ENCODE measurements at places on chromosomes 7 and 10.

- H3K36me3 ChIP-seq = no peaks in the 10 kb centered on the region
- no peaks in the 10 kb centered on the region for H3K27me3 ChIP-seq
Measured at GRCh38 chr7:13748998-13749397, 240.5 kb downstream of the ETV1 start.

DNA sequence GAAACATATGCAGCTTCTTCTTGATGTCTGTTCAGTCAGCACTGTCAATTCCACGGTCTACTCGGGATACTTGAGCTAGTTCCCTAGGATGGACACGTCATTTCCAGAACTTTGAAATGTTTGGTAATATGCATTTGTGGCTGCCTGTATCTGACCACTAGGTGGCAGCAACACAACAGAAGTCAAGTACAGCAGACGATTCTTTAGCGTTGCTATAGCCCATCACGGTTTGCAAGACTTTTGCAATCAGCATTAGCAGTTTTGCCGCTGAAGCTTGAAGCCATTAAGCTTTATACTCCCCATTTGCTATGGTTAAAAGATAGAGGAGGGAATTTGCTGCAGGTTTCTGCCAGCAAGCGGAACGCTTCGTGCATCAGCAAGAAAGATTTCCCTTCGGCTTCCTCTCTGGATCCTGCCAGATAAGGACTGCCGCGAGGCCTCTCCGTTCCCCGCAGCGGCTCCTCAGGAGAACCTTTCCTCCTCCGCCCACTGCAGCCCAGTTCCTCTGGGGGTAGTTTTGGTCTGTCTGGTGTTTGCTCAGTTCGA, 63.5 kb downstream of the ABCC2 start:
- peak; percentile 69 for DNase-seq
- H3K4me1 ChIP-seq = peaks cover 2% of the 10 kb centered on the region
- peak overlapping the region; percentile 60 for H3K4me3 ChIP-seq
- no peaks in the 10 kb centered on the region for H3K36me3 ChIP-seq
- no peaks in the 10 kb centered on the region for H3K27me3 ChIP-seq
- no peak overlapping the region for H3K27ac ChIP-seq

DNA sequence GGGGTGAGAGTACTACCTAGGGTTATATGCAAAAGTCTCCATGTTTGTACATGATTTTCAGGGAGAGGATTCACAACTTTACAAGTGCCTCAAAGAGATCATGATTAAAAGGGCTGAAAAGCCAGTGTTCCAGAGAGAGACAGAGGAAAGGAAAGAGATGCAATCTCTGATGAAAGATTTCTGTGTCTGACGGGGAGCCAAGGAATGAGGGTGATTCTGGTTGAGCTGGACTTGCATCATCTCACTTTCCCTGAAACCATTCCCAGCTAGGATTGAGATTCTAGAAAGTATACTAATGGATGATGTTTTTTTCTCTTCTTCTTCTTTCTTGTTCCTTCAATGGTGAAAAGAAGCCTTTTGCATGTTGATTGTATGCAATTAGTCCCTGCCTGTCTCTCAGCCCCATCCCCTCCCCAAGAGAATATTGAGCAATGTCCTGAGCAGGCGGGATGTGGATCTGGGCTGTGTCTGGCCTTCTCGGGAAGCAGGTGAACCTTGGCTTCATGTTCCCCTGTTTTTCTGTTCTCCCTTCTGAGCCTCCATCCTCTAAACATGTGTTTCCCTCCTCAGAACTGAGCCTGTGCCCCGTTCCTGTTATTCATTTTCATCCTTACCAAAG, 186.1 kb downstream of the ZNF365 start:
- H3K4me3 ChIP-seq = no peak overlapping the region
- H3K27ac ChIP-seq = peak overlapping the region; percentile 6
- no peaks in the 10 kb centered on the region for H3K36me3 ChIP-seq

GRCh38 chr10:17737027-17737965, 14.7 kb upstream of the TMEM236 start:
- no peak overlapping the region for H3K4me3 ChIP-seq
- no peaks in the 10 kb centered on the region for H3K27me3 ChIP-seq
- DNase-seq = no peak

- H3K36me3 ChIP-seq = no peaks in the 10 kb centered on the region
- H3K4me1 ChIP-seq = peaks cover 20% of the 10 kb centered on the region
- DNase-seq = no peak
- no peak overlapping the region for H3K4me3 ChIP-seq
Measured at GRCh38 chr10:116470768-116471415, 43.2 kb downstream of the PNLIPRP3 start.

- peaks cover 7% of the 10 kb centered on the region for H3K4me1 ChIP-seq
- peaks cover 52% of the 10 kb centered on the region for H3K27me3 ChIP-seq
- H3K4me3 ChIP-seq = no peak overlapping the region
- no peaks in the 10 kb centered on the region for H3K36me3 ChIP-seq
- no peak for DNase-seq
- no peak overlapping the region for H3K27ac ChIP-seq
Measured at GRCh38 chr10:75880031-75880775, 448.8 kb downstream of the LRMDA start.

DNA sequence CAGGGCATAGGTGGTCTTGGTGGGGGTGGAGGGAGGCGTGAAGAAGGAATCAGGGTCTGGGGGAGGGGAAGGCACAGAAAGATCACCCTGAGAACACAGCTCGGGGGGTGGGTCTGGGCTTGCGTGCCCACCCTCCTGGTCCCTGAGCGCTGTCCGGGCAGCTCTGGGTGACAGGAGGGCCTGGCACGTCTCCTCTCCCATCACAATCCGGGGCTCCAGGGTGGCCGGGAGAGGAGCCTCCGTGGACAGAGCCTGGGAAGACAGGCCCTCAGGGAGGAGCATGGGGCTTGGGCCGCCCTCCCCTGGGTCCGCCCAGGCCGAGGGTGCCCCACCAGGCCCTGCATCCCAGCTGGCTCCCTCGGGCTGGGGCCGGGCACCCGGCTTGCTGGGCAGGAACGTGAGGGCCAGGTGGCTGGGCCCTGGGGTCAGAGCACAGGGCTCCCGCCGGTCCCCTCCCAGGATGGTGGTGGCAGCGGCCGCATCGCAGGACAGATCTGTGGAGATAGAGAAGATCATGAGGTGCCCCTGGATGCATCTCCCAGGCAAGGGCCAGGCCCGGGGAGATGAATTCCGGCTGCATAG, 3.1 kb downstream of the NACAD start:
- H3K4me3 ChIP-seq = no peak overlapping the region
- no peaks in the 10 kb centered on the region for H3K36me3 ChIP-seq
- peak overlapping the region; percentile 21 for H3K27ac ChIP-seq
- DNase-seq = no peak

DNA sequence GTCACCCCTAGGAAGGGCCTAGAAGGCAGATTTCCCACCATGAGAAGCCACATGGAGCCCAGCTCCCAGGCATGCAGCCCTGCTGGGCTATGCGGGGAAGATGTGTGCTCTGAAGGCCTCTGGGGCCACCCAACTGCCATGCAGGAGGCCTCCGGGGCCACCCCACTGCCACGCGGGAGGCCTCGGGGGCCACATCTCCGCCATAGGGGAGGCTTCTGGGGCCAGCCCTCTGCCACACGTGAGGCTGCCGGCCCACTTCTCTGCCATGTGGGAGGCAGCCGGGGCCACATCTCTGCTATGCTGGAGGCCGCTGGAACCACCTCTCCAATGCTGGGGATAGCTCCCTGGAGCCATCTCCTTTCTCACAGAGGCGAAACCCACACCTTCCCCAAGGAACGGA, 451.8 kb downstream of the DNAJB6 start:
- peaks cover 7% of the 10 kb centered on the region for H3K27me3 ChIP-seq
- DNase-seq = no peak
- no peaks in the 10 kb centered on the region for H3K4me1 ChIP-seq
- no peak overlapping the region for H3K4me3 ChIP-seq
- H3K36me3 ChIP-seq = no peaks in the 10 kb centered on the region

GRCh38 chr10:63373176-63373575, 92.6 kb downstream of the JMJD1C start:
- no peak for DNase-seq
- H3K36me3 ChIP-seq = peaks cover 9% of the 10 kb centered on the region
- H3K27me3 ChIP-seq = no peaks in the 10 kb centered on the region
- no peak overlapping the region for H3K27ac ChIP-seq

GRCh38 chr7:16365952-16366351, 55.4 kb downstream of the CRPPA start:
- no peaks in the 10 kb centered on the region for H3K36me3 ChIP-seq
- no peaks in the 10 kb centered on the region for H3K27me3 ChIP-seq
- H3K4me3 ChIP-seq = no peak overlapping the region
- H3K27ac ChIP-seq = no peak overlapping the region
- H3K4me1 ChIP-seq = peaks cover 40% of the 10 kb centered on the region
- DNase-seq = no peak

- no peak overlapping the region for H3K4me3 ChIP-seq
- no peak overlapping the region for H3K27ac ChIP-seq
- H3K27me3 ChIP-seq = no peaks in the 10 kb centered on the region
- H3K4me1 ChIP-seq = peaks cover 25% of the 10 kb centered on the region
- DNase-seq = no peak
- H3K36me3 ChIP-seq = no peaks in the 10 kb centered on the region
Measured at GRCh38 chr10:77308084-77308732, 329.4 kb downstream of the KCNMA1 start.

DNA sequence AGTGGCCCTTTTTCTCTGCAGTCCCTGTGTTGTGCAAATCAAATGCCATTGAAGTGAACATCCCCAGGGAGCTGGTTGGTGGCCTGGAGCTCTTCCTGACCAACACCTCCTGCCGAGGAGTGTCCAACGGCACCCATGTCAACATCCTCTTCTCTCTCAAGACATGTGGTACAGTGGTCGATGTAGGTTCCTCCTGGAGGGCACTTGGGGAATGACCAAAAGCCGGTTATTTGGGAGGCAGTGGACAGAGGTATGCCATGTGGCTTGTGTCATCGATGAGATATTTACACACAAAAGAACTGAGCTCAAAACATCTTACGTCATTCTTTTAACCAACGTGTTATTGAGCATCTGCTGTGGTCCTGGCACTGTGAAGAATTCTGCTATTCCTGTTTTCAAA, 19.7 kb downstream of the OIT3 start:
- H3K4me3 ChIP-seq = no peak overlapping the region
- no peaks in the 10 kb centered on the region for H3K4me1 ChIP-seq
- H3K36me3 ChIP-seq = peaks cover 11% of the 10 kb centered on the region
- H3K27me3 ChIP-seq = no peaks in the 10 kb centered on the region
- H3K27ac ChIP-seq = no peak overlapping the region
- DNase-seq = no peak

DNA sequence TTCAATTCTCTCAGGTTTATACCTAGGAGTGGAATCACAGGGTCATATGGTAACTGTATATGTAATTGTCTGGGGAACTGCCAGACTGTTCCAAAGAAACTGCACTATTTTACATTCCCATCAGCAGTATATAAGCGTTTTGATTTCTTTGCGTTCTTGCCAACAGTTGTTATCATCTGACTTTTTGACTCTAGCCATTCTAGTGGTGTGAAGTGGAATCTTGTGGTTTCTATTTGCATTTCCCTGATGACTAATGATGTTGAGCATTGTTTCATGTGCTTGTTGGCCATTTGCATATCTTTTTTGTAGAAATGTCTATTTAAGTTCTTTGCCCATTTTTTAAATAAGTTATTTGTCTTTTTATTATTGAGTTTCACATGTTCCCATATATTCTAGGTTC, 44.3 kb upstream of the ZC3HAV1 start:
- no peak overlapping the region for H3K27ac ChIP-seq
- DNase-seq = no peak
- H3K4me1 ChIP-seq = no peaks in the 10 kb centered on the region
- H3K27me3 ChIP-seq = no peaks in the 10 kb centered on the region

Data from mesothelial cell of epicardium (in vitro differentiated cells).